ENCODE measurements at places on chromosomes 5 and 9. TPM values are rescaled to one million over a fixed set of nuclear protein-coding genes. Genes with fewer than 3 reads are reported as not detected.

SPINK1 gene
- not detected for total RNA-seq

LCP2 gene
- 291 TPM for total RNA-seq

OBP2B gene
- not detected for total RNA-seq

GPR151 gene
- not detected for total RNA-seq

HSPB3 gene
- not detected for total RNA-seq

PCDHGC4 gene
- not detected for total RNA-seq

NR4A3 gene
- total RNA-seq = 0.33 TPM

SPAAR gene
- not detected for total RNA-seq

COL23A1 gene
- total RNA-seq = 0.25 TPM

DEPDC1B gene
- 0.19 TPM for total RNA-seq

GRIA1 gene
- total RNA-seq = not detected

PCDHB16 gene
- total RNA-seq = not detected

ANKRD18A gene
- total RNA-seq = 14.3 TPM

FBP2 gene
- not detected for total RNA-seq
